ENCODE measurements at places on chromosomes 7 and 10.

DNA sequence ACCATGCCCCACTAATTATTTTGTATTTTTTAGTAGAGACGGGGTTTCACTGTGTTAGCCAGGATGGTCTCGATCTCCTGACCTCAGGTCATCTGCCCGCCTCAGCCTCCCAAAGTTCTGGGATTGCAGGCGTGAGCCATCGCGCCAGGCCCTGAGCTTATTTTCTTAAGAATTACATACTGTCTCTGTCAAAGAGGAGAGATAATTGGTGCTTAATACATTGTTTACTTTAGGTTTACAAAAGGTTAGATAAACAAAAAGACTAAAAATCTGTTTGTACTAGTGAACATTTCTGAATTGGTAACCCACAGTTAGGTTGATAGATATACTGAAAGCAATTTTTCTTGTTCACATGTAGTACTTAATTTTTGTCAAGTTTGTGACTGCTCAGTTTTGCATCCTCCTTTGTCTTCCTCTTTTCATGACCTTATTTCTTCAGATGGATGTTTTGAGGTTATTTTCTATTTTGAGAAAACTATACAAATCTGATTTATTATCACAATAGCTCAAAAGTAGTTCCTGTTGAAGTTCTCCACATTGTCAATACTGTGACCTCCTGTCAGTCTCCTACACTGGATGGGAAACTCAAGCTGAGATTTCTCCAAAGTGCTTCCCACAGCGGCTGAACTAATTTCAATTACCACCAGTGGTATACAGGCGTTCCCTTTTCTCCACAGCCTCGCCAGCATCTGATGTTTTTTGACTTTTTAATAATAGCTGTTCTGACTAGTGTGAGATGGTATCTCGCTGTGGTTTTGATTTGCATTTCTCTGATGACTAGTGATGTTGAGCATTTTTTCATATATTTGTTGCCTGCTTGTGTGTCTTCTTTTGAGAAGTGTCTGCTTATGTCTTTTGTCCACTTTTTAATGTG, 22.5 kb downstream of the HHEX start:
- DNase-seq: no peak

- DNase-seq: no peak
Measured at GRCh38 chr10:63084690-63085382, 48.3 kb upstream of the NRBF2 start.

DNA sequence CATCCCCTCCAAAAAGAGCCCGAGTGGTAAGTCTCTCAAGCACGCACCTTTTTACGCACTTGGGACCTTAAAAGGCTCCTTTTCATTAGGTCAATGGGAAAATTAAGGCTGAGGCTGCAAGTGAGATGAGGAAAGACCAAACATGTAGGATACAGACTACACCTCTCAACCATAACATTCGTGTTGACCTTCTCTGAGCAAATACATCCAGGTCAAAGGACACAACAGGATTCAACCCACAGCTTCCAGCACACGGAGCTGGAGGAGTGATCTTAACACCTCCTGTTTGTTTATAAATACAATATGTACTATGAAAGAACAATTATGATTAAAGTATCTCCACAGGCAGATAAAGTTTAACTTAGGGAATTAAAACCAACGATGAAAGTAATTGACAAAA, 9.7 kb downstream of the SFMBT2 start:
- DNase-seq: no peak

GRCh38 chr10:14751921-14752320, 22.8 kb downstream of the FAM107B start:
- no peak for DNase-seq

DNA sequence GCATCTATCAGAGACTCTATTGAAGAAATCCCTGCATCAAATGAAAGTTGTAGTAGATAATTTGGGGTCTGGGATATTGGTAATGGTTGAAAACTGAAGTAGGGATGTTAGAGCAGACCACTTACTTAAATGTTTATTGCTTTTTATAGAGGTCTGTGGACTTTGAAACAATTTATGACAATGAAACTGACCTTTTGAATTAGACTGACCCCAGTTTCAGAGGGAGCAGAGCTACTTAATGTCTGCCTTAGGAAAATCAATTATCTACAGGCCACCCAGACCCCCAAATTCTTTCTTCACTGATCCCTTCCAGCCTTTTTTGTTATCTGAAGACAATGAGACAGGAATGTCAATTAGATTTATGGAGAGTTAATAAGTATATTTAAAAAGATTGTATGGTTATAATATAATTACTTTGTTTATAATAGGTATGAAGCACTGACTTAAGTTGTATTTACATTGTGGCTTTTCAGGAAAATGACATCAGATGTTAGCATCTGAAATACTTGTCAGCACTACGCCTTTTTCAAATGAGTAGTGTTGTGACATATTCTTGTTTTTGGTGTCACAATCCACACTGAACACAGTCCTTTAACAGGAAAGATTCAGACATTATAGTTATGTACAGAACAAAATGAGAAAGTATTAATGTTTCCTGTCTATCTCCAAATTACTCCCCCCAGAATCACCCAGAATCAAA, 13.9 kb downstream of the MGAM2 start:
- no peak for DNase-seq

- DNase-seq: no peak
Measured at GRCh38 chr7:56578612-56579011, 462.4 kb upstream of the NUPR2 start.

GRCh38 chr7:106561151-106561550, 99.8 kb downstream of the CCDC71L start:
- no peak for DNase-seq

Measured in Panc1 (cell line).